KBM-7 (cell line): ENCODE measurements at places on chromosomes 13 and 19.

- no peak for DNase-seq
These were observed 183.4 kb downstream of the RBM26 start for GRCh38 chr13:79222427-79223205.

- no peak for DNase-seq
These were observed 912 bp downstream of the GRK1 start for GRCh38 chr13:113667771-113668490.

DNA sequence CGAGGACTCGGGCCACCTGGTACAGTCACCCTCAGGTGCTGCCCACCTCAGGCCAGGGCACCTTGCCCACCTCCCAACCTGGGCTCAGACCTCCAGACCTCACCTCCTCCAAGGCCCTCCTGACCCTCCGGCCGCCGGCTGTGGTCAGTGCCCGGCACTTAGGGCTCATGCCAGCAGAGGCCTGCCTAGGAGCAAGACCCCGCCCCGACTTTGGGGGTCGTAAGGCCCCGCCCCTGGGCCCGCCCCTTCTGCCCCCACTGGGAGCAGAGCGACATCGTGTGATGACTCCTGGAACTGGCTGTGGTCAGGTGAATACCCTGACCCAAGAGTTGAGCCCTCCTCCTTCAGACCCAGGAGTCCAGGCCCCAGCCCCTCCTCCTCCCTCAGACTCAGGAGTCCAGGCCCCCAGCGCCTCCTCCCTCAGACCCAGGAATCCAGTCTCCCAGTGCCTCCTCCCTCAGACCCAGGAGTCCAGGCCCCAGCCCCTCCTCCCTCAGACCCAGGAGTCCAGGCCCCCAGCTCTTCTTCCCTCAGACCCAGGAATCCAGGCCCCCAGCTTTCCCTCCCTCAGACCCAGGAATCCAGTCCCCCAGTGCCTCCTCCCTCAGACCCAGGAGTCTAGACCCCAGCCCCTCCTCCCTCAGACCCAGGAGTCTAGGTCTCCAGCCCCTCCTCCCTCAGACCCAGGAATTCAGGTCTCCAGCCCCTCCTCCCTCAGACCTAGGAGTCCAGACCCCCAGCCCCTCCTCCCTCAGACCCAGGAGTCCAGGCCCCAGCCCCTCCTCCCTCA lies at the start of gene SBK2:
TSS of gene SBK2 (minus strand) at position 183 of the 790 bp plus-strand sequence. CDS start 839 bp downstream, outside the sequence.
- DNase-seq, result no peak

GRCh38 chr19:38656171-38656981 lies 8.9 kb downstream of the ACTN4 start:
- DNase-seq, result no peak

- no peak for DNase-seq
These were observed 11.8 kb downstream of the C19orf81 start for GRCh38 chr19:50661023-50661422.

DNA sequence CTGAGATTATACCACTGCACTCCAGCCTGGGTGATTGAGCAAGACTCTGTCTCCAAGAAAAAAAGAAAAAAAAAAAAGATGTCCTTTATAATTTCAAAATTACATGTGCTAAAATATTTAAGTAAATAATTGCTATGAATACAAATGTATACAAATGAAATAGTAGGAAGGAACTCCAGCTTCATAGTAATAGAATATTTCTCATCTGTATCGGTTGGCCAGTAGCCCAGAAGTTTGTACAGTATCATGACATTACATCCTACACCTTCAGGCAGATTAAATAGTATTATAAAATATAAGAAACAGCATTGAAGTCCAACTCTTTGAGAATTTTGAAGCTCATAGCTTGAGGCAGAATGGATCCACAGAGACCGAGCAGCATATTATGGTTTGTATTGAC lies 36.5 kb upstream of the CLDN10 start:
- no peak for DNase-seq

DNA sequence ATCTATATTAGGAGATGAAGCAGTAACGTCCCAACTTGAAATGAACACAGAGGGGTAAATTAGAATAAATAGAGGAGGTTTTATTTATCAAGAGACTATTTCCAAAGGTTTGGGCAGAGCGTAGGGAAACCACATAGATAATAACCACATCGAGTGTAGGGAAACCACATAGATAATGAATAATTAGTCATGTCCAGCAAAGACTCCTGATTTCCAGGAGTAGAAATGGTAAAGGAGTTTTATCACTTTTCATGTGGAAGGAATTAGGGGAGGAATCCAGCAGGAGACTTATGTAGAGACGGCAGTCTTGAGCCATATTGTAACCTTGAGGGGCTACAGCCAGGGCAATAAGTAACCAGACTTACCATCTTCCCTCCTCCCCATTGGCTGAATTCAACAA lies 136.3 kb upstream of the CSNK1A1L start:
- no peak for DNase-seq

GRCh38 chr13:66159511-66159910 lies 1070.6 kb downstream of the PCDH9 start:
- DNase-seq, result no peak

- DNase-seq, result no peak
These were observed 32.0 kb downstream of the DHX34 start for GRCh38 chr19:47381121-47381520.

DNA sequence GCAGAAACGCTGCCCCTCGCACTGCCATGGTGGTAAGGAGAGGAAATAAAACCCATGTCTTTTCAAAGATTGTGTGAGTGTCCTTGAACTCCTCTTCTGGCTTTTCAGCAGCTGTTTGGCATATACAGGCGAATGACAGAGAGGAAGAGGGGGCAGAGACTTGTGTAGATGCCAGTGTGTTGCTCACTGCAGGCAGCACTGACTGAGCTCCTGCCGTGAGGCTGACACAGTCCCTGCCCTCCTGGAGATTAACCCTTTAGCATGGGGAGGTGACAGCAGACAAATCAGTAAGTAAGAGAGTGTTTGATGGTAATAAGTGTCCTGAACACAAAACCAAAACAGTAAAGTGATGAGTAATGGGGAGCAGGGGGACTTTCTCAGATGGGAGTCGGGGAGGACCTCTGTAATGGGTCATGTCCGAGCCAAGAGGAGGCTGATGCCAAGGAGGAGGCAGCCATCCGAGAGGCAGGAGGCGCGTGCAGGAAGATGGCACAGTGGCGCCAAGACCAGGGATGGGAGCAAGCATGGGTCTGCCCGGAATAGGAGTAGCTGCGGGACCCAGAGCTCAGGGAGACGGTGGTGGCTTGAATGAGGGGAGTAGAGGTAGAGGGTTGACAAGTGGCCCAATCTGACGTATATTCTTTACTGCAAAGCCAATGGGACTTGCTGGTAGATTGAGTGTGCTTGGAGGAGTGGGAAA lies 182.2 kb downstream of the FOXO1 start:
- no peak for DNase-seq

DNA sequence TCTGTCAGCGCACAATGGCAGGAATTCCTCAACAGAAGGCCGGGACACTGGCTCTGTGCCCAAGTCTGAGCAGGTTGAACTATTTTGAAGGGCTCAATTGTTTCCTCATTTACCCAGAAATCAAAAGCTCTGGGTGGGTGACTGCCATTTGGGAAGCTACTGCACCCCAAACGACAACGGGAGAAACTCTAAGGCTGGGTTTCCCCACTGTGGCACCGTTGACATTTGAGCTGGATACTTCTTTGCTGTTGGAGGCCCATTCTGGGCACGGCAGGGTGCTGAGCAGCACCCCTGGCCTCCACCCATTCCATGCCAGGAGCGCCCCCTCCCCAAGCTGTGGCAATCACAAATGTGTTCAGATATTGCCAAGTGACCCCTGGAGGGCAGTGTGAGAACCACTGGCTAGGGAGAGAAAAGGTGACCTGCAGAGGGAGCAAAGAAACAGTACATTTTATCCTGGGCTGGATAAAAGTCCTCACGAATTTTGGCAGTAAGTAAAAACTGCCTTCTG lies 62.5 kb downstream of the RFX2 start:
- DNase-seq, result peak; percentile 44

DNA sequence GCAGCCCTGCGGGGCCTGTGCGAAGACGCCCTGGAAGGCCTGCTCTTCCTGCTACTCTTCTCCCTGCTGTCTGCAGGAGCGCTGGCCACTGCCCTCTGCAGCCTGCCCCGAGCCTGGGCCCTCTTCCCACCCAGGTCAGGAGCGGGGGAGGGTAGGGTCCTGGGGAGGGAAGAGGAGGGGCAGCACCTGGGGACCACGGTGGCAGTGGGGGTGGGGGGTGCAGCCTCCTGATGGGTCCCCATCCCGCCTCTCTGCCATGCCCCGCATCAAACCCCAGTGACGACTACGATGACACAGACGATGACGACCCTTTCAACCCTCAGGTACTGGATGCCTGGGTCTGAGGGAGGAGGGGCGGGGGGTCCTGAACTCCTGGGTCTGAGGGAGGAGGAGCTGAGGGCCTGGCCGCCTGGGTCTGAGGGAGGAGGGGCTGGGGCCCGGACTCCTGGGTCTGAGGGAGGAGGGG lies 13.4 kb upstream of the LENG8 start:
- DNase-seq, result no peak

DNA sequence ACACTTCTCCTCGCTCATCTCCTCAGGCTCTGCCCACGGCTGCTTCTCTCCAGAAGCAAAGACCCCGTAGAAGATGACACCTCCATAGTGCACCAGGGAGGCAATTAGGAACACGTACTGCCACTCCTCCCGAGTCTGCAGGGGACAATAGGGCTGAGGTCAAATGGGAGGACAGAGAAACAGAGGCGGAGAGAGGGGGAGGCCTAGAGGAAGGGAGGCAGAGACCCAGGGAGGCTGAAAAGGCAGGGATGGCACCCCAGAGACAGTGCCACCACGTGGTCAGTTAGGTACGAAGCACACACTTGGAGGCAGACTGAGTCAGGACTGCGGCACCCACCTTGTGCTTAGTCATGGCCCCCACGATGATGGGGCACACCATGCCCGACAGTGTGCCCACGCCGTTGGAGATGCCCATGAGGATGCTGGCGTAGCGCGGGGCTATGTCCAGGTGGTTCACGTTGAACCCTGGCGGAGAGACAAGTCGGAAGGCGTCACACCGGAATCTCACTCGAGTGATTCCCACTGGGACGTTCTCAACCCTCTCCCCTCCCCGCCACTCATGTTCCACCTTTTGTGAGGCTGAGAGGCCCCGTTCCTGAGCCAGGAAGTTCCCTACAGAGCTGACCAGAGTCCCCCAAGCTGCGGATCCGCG lies 5.6 kb downstream of the GFY start:
- DNase-seq, result no peak

DNA sequence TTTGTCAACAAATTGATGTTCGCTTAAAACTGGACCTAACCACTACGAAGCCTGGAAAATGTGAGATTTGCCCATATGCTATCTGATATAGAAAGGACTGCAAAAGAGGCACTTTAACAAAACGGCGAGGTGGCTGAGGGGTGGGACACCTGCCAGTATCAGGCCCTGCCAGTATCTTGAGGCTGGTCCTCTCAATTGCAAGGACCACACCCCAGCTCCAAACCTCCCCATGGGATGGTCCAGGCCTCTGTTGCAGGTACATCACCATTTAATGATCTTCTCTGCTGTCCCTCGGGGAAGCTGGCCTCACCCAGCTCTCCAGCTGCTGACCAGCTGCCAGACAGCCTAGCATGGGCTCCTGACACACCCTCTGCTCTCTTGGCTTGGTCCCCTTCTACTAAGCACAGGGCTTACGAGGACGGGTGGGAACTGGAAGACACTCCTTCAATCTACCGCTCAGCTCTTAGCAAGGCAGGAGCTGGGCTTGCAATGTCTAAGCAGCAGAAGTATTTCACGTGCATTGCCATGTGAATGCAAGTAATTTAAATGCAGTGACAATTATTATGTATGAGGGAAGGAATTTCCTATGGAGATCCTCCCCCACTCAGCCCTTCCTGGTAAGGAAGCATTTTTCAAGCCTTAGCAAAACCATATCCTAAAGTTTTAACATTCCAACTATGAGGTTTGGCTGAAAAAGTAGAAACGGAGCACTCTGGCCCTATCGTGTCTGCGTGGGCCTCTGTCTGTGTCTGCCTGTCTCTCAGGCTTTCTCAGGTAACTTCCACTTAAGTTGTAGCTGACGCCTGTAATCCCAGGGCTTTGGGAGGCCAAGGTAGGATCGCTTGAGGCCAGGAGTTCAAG lies 63.9 kb downstream of the LATS2 start:
- DNase-seq, result no peak

DNA sequence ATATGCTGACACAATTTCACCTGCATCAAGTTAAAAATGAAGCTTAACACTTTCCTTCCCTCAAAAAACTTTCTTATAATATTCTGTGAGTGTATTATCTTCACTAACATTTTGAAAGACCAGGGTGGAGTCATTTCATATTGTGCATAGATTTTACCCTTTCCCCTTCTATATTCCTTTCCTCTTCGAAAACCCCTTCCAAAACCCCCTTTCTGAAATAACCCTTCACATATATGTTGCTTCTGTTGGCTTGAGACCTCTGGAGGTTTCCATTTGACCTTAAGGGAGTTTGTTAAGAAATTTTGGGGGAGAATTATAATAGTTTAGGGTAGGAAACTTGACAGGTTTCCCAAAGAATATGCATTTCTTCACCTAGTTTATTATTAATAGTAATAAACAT lies 489.6 kb upstream of the MIR17HG start:
- DNase-seq, result no peak

DNA sequence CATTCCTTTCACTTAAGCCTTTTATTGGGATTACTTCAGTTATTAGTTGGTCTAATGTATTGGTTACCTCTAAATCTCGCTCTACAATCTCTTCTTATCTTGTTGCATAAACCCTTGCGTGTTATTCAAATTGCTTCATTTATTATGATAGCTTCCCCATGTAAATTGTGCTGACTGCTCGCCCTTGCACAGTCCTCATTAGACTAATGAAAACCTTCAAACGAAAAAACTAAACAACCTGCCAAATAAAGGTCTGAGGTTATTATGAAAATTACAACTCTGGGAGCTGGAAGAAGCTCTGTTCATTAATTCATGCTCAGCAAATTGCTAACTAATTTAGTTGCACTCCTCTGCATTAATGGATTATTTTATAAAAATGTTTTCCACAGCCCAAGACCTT lies 320.1 kb downstream of the DACH1 start:
- DNase-seq, result no peak

GRCh38 chr13:113835461-113836270 lies 28.2 kb downstream of the GAS6 start:
- DNase-seq, result no peak

DNA sequence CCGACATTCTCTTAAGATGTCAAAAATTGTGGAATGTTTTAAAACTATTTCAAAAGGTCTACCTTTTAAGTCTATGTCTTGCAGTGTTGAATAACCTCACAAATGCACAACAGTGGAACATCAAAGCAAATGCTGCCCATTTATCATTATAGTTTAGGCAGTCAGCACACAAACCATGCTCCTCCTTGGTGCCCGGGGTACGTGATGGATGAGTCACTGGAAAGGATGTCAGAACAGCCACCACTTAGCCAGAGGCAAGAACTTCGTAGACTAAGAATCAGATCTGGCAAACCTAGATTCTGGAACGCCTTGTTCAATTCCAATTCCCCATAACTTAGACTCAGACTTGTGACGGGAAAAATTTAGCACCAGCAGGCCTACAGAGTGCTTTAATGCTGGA lies 343.6 kb downstream of the FGF9 start:
- no peak for DNase-seq

- peak; percentile 94 for DNase-seq
These were observed 451 bp upstream of the ICAM5 start for GRCh38 chr19:10289167-10289835.
